Brain microvascular endothelial cell (primary cell): ENCODE measurements at places on chromosomes 12 and 14.

DNA sequence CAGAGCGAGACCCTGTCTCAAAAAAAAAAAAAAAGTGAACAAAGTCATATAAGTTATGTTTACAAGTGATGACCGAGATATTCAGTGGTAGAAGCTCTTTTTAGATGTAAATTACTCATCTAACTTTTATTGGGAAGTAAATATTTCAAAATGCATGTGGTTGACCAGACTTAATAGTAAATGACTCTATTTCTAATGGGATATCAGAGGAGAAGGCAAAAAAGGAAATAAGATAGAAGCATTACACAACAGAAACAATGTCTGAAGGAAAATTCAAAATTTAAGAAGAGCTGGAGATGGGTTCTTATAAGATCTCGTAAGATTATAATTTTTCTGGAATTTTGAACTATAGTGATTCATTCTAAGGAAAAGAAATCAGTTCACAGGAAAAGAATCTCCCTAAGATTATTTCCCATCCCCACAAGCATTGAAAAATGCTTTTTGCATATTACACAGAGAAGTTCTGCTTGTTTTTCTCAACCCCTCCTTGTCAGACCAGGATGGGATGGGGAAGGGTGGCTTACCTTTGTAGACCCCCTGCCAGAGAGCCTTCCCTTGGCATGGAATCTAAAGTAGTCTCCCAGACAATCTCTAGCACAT, 63.1 kb upstream of the STK38L start:
- no peak for DNase-seq

GRCh38 chr14:71380271-71380670, 473.0 kb downstream of the PCNX1 start:
- DNase-seq = peak; percentile 53

- no peak for DNase-seq
Measured at GRCh38 chr14:105346200-105346533, 31.6 kb downstream of the PACS2 start.

DNA sequence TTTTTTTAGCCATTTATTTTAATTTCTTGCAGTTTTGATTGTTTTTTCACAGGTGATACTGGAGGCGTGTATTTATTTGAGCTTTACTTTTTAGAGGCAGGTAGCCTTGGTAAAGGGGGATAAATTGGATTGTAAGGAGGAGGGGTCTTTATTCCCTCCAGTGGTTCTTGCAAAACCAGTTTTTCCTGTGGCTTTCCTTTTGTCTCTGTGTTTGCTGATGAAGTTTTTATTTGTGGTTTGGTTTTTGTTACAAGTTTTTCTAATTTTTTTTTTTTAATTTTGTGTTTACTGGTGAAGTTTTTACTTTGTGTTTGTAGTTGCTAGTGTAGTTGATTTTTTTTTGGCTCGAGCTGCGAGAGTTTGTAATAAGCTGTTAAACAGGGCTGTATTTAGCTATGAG, 278.5 kb downstream of the PRKD1 start:
- DNase-seq = no peak

- DNase-seq = no peak
Measured at GRCh38 chr14:106276326-106277267, 750.2 kb downstream of the TMEM121 start.

- peak; percentile 92 for DNase-seq
Measured at GRCh38 chr14:20986811-20987210, 3.0 kb upstream of the METTL17 start.

- DNase-seq = no peak
Measured at GRCh38 chr12:96500693-96501092, 11.3 kb downstream of the CFAP54 start.

DNA sequence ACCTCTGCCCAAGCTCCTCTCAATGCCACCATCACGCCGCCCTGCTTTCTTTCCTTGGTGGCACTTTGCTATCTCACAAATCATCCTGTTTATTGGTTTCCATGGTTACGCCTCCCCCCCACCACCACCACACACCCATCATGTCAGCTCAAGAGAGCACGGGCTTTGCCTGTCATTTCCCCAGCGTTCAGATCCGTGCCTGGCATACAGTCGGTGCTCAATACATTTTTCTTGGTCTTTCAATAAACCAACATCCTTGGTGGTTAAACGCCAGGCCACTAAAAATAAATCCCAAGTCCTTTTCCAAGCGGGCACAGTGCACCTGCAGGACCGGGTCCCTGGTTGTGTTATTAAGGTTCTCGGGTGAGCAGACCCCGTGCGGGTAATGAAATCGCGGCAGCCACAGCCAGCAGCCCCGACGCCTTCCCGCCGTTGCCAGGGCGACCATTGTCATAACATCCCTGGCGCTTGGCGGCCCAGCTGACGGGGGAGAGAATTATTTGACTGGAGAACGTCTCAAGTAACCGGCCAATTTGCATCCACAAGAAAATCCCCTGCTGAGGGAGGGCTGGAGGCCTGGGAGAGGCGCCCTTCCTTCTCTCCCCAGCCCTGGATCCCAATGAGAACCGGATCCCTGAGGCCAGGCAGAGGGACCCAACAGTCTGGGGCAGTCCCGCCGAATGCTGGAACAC, 92.9 kb downstream of the KSR2 start:
- DNase-seq = peak; percentile 45

- no peak for DNase-seq
Measured at GRCh38 chr14:100904307-100905087, 975 bp upstream of the RTL1 start.

- DNase-seq = no peak
Measured at GRCh38 chr12:121839993-121840761, 18.5 kb downstream of the HPD start.

DNA sequence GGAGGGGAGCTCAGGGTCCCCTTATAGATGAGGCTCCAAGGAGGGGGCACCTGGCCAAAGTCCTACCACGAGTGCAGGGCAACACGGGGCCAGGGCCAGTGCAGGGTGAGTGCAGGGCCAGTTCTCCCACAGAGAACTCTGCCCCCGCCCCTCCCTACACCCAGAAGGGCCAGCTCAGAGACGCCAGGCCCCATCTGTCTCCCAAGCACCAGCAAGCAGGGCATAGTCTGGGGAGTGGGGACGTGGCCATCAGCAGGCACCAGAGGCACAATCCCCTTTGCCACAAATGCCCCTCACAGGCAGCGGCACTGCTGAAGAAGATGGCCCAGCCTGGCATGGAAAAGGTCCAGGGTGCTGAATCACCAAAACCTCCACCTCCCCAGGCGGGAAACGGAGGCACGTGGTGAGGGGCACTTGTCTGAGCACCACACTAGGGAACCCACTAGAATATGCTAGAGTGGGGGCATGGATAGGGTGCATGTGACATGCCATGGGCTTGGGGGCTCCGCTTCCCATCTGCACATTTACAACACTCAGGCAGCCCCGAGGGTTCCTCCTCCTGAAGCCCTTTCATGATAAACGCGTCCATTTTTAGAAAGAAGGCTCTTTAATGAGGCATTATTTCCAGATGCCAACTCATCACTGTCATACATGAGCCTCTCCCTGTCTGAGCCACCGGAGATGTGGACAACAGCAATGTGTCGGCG, 17.8 kb downstream of the CCDC85C start:
- DNase-seq = no peak

GRCh38 chr12:11553871-11554533, 95.5 kb upstream of the ETV6 start:
- peak; percentile 58 for DNase-seq

- DNase-seq = peak; percentile 48
Measured at GRCh38 chr14:70882776-70883492, 24.3 kb upstream of the PCNX1 start.

GRCh38 chr12:1174659-1175058, 183.6 kb downstream of the ERC1 start:
- no peak for DNase-seq

DNA sequence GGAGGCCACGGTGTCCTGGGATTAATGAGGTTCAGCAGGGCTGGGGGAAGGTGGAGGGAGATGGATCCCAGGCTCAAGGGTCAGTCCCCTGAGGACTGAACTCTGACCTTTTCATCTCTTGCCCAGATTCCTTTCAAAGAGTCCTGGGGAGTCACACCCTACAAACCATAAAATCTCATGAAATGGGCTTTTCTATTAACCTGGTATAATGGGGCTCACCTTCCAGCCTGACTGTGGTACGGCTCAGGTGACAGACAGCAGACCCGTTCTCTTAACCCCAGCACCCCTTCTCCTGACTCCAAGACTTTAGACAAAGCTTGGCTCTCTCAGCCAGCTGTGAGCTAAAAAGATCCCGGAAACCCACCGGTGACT, 268.2 kb downstream of the ADGRD1 start:
- no peak for DNase-seq

DNA sequence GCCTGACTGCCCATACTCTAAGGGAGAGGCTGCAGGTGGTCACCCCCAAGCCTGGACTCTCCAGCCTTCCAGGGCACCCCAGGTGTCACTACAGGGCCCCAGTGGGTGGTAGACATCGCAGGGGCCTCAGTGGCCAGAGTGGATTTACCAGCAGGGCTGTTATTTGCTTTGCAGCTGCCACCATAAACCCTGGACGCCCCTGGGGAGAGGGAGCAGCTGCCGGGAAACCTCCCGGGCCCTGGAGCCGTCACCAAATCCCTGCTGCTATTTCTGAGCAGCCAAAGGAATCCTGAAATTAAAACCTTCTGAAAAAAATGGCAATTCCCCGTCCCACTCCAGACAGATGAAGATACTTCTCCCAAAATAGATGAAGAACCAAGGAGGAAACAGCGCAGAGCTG, 13.9 kb downstream of the TMEM119 start:
- no peak for DNase-seq

GRCh38 chr14:67856827-67857226, 37.2 kb downstream of the RAD51B start:
- no peak for DNase-seq

DNA sequence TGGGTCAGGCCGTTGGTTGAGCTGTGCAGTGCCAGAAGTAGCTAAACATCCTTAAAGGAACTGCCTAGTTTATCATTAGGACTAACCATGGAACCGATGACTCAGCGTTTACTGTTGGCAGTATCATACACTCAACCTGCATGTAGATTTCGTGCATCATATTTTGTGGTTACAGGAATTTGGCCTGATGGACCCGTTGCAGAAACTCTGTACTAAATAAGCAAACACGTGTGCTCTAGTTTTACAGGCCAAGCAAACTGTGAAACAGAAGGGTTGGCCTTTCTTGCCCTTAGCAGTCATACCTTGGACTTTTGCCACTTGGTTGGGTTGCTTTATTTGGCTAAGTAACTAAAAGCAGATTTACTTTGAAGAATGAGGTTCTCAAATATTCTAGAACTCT, 35.6 kb downstream of the DGLUCY start:
- DNase-seq = peak; percentile 94

DNA sequence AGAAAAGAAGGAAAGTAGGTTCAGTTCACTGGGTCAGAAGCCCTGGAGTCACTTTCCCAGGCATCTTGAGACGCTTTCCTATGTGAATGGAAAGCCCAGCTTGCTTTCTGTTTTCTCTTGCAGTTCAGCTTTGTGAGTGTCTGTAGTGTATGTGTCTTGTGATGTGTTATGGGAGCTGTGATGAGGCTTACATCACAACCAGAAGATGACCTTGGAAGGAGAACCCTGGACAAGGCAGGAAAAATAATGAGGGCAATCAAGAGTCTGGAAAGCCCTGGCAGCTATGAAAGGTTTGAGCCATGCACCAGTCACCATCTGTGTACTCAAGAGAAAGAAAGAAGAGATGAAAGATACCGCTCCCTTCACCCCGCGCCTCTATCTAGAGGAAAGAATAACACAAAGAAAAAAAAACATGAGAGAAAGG, 35.2 kb upstream of the PTGR2 start:
- DNase-seq = no peak

DNA sequence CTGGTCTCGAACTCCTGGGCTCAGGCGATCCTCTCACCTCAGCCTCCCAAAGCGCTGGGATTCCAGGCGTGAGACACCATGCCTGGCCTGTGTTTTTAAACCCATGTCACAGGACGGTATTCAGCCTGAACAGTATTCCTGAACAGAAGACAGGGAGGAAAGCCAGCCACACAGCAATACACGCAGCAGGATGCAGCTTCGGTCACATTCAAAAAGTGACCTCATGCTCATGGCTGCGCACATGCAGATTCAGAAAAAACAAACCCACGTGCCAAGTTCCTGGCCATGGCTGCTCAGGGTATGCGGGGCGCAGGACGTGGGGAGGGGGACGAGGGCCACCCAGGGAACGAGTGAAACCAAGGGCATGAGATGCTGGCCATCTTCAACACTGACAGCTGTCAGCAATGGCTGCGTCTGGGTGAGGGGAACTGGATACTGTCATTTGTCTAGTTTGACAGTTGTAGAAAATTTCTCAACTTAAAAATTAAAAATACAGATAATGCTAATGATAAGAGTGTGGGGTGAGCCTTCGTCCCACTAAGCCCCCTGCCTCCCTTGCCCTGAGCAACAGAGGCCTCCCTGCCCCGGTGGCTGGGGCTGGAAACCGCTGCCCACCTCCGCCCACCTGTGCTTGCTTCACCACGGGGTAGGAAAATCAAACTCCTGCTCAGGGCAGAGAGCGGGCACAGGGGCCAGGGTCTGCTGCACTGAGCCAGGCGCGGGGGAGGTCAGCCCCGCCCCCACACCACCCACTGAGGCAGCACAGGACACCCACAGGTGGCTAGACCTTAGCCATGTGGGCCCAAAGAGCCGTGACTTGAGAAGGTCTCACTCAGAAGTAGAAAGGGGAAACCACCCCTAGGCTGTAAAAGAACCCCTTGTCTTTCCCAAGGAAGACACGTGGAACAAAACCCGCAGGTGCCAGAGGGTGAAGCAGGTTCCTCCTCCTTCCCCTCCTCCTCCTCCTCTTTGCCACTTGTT, 84.2 kb downstream of the SCARB1 start:
- no peak for DNase-seq

DNA sequence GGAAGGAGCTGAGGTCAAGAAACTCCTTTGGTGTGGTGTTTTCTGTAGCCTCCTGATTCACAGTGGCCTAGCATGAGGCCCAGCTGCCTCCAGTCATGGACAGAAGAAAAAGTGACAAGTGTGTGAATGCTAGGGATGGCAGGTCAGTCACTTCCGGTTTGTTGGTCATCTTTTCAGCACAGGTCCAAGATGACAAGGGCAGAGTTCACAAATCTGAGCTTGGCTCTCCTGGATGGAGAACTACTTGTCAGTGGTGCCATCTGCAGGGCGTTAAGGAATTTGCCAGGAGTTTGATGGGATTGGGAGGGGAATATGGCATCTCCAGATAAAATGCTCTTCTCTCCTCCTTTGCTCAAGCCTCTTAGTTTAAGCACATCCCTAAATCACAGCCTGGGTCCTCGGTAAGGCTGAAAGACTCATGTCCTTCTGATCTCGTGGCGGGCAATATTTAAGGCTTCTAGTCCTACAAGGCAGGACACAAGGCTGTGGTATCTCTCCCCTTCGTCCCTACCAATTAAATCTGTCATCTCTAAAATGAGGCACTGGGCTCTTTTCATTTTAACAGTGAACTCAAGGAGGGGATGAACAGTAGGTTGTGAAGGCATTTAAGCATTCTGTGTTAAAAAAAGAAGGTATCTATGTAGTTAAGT, 10.0 kb downstream of the TUBA1B start:
- DNase-seq = peak; percentile 41

DNA sequence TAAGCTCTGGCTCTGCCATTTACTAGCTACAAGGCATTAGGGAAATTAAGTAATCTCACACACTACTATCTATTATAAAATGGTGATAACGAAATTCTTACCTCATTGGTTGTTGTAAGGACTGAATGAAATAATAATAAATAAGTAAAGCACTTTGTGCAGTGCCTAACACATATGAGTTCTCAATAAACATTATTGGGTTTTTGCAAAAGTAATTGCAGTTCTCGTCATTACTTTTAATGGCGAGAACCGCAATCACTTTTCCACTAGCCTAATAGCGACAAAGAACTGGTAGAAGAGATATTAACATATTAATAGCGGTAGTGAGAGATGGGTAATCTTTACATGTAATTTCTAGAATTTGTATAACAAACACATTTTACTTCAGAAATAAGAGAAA, 9.2 kb downstream of the KRT77 start:
- DNase-seq = no peak

- no peak for DNase-seq
Measured at GRCh38 chr14:89720076-89720687, 234.3 kb downstream of the EFCAB11 start.
